Dermis lymphatic vessel endothelial cell (primary cell): ENCODE measurements at places on chromosomes 6 and 20. TPM values are rescaled to one million over a fixed set of nuclear protein-coding genes. Genes with fewer than 3 reads are reported as not detected.

RNF182 gene
- 0.09 and 0.22 TPM in 2 replicates for total RNA-seq

MCHR2 gene
- total RNA-seq: not detected in 2 replicates

TFAP2C gene
- total RNA-seq: under 0.01 TPM in 1 of 2 replicates, not detected in the other

PACRG gene
- 0.09 and 0.22 TPM in 2 replicates for total RNA-seq

GNRH2 gene
- 0.09 and 0.11 TPM in 2 replicates for total RNA-seq

MYH7B gene
- under 0.01 and 0.11 TPM in 2 replicates for total RNA-seq

FAM184A gene
- 0.22 and 0.43 TPM in 2 replicates for total RNA-seq

METTL24 gene
- total RNA-seq: not detected in 2 replicates

DEFB124 gene
- total RNA-seq: not detected in 2 replicates

PNLDC1 gene
- not detected in 2 replicates for total RNA-seq

SNAI1 gene
- 2.0 TPM in 2 replicates for total RNA-seq

OR2J3 gene
- not detected in 2 replicates for total RNA-seq

ADGB gene
- not detected in 2 replicates for total RNA-seq

TRAM2 gene
- total RNA-seq: 10.1 and 10.6 TPM in 2 replicates

ARFGEF3 gene
- total RNA-seq: 1.7 and 2.5 TPM in 2 replicates

KIAA0408 gene
- not detected in 2 replicates for total RNA-seq

TNFRSF21 gene
- 42.8 and 65.1 TPM in 2 replicates for total RNA-seq

SLC35F1 gene
- total RNA-seq: under 0.01 TPM in 1 of 2 replicates, not detected in the other

SLC35D3 gene
- not detected in 2 replicates for total RNA-seq

TSBP1 gene
- total RNA-seq: not detected in 2 replicates

HMGCLL1 gene
- not detected in 2 replicates for total RNA-seq

NHSL1 gene
- 20.4 and 42.2 TPM in 2 replicates for total RNA-seq

GTF2H4 gene
- total RNA-seq: 10.4 and 12.7 TPM in 2 replicates

CTAGE9 gene
- total RNA-seq: not detected in 2 replicates

HTR1B gene
- total RNA-seq: 1.2 and 1.5 TPM in 2 replicates

FOXS1 gene
- 0.22 and 0.43 TPM in 2 replicates for total RNA-seq

POPDC3 gene
- 0.26 and 0.33 TPM in 2 replicates for total RNA-seq

OPRM1 gene
- total RNA-seq: not detected in 2 replicates

MDFI gene
- total RNA-seq: 27.0 and 51.8 TPM in 2 replicates

OR2H2 gene
- total RNA-seq: not detected in 2 replicates

PLCB4 gene
- 4.0 and 4.8 TPM in 2 replicates for total RNA-seq

PKIB gene
- total RNA-seq: 0.17 TPM in 1 of 2 replicates, not detected in the other

STX11 gene
- total RNA-seq: 13.1 and 26.8 TPM in 2 replicates

PRDM13 gene
- total RNA-seq: not detected in 2 replicates

MOCS3 gene
- total RNA-seq: 8.4 and 9.5 TPM in 2 replicates

HLA-DMA gene
- total RNA-seq: 0.43 and 1.0 TPM in 2 replicates

ALDH5A1 gene
- 0.87 and 2.2 TPM in 2 replicates for total RNA-seq

ETV7 gene
- not detected in 2 replicates for total RNA-seq

TREML2 gene
- not detected in 2 replicates for total RNA-seq

HCK gene
- total RNA-seq: under 0.01 TPM in 1 of 2 replicates, not detected in the other

ERVFRD-1 gene
- not detected in 2 replicates for total RNA-seq

SIRPB1 gene
- 2.8 and 3.3 TPM in 2 replicates for total RNA-seq

CTCFL gene
- not detected in 2 replicates for total RNA-seq

FRK gene
- 0.11 and 0.26 TPM in 2 replicates for total RNA-seq

ZNF831 gene
- 0.17 and 0.22 TPM in 2 replicates for total RNA-seq

PM20D2 gene
- 2.4 and 3.5 TPM in 2 replicates for total RNA-seq

ARMC12 gene
- total RNA-seq: 0.26 and 0.43 TPM in 2 replicates

NOX3 gene
- total RNA-seq: not detected in 2 replicates

GSTA5 gene
- not detected in 2 replicates for total RNA-seq

RAET1E gene
- not detected in 2 replicates for total RNA-seq

SIRPA gene
- 29.4 and 54.7 TPM in 2 replicates for total RNA-seq

CFAP61 gene
- 0.11 TPM in 1 of 2 replicates, not detected in the other for total RNA-seq

CALHM6 gene
- total RNA-seq: 3.7 and 4.2 TPM in 2 replicates

ADAM33 gene
- 0.09 and 0.11 TPM in 2 replicates for total RNA-seq

HLA-DOA gene
- total RNA-seq: not detected in 2 replicates

FANCE gene
- total RNA-seq: 12.2 and 13.3 TPM in 2 replicates

GNAS-AS1 gene
- total RNA-seq: 0.11 TPM in 1 of 2 replicates, not detected in the other

PPP1R16B gene
- total RNA-seq: 141 and 183 TPM in 2 replicates
